Fibroblast of skin of scalp (primary cell): ENCODE measurements at places on chromosomes 4 and X.
A peak's percentile ranks its signal among the peaks of the same experiment; 100 is the strongest.

- peak; percentile 35 for DNase-seq
These were observed 36.8 kb downstream of the SRPX2 start for GRCh38 chrX:100680756-100681155.

DNA sequence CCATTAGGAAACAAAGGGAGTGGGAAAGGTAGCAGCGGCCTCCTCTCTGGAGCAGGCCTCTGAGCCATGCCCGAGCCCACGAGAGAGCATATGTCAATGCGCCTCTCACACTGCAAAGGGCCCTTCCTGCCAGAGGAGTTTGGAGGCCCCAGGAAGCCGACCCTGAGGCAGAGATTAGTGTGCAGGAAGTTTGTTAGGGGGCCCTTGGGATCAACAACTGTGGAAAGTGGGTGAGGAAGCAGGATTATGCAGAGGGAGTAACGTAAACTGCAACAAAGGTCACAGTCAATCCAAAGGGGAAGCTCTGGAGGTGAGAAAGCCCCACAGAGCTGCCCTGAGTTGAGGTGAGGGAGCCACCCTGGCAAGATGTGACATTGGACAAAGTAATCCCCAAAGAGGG lies 17.4 kb downstream of the RTL5 start:
- DNase-seq = no peak

- DNase-seq = peak; percentile 82
These were observed 421.9 kb upstream of the DIPK2B start for GRCh38 chrX:45622538-45622937.

DNA sequence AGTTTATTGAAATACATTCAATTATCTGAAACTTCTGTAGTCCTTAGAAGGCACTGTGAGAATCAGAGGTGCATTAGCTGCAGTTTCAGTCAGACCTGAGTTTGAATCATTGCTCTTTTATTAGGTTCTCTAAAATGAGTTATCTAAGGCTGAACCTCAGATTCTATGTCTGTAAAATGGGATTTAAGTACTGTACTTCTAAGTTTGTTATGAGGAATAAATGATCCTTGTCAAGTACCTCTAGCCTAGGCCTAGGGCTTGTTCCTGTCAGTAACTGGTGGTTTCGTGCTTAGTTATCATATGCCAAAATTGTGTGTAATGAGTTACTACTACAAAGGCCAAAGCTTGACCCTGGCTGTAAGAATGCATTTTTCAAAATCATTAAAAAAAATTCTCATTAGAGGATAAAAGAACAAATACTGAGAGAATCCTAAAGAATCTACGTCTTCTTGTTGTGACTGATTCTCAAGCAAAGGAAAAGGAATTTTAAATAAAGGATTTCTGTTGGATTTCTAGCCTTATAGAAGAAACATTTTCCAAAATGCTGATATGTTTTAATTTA lies 65.8 kb downstream of the SLIT2 start:
- DNase-seq = no peak

DNA sequence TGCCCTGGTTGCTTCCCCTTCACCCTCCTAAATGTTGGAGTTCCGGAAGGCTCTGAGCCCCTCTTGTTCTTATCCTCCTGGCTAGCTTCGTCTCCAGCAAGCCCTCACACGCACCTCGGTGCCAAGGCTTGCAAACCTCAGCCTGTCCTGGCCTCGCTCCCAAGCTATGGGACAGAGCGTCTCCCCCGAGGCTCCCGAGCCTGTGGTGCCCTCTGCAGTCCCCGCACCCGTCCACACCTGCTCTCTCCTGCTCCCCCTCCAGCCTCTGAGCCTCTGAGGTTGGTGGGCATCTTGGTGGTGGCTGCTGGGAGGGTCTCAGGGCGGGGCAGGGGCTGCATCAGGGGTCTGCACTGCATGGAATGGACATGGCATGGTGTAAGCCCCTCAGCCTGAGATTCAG lies 63.2 kb downstream of the TRMT44 start:
- no peak for DNase-seq

DNA sequence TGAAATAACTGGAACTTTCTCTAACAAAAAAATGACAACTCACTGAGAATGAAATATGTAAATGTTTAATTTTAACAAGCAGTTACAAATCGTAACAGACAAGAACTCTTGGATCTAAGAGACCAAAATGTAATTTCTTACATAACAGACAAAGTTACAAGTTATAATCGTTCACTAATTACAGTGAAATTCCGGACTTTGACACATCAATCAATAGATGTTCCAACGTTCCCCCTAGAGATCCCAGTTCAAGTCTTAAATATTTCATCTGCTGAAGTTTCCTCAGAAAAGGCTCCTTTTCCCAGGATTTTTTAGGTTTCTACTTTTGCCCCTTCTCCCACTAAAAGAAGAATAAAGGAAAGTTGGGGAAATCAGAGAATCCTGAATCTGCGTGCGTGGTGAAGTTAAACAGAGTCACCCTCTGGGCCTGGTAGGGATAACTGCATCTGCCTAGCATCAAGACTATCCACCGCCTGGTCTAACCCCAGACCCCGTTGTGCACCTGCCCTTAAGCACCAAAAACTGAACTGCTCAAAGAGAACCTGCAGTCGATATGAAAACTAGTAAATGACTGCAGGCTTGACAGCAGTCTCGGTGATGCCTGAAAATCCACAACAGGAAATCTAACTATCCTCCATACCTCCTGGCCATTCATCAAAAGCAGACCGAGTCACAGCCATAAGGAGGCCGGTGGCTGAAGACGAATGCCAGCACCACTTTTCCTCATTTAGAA lies 2.3 kb downstream of the IRF2 start:
- DNase-seq = no peak

- no peak for DNase-seq
These were observed 1.1 kb upstream of the RASSF6 start for GRCh38 chr4:73621357-73621756.

- no peak for DNase-seq
These were observed 565.6 kb upstream of the TENM3 start for GRCh38 chr4:181677621-181678020.

DNA sequence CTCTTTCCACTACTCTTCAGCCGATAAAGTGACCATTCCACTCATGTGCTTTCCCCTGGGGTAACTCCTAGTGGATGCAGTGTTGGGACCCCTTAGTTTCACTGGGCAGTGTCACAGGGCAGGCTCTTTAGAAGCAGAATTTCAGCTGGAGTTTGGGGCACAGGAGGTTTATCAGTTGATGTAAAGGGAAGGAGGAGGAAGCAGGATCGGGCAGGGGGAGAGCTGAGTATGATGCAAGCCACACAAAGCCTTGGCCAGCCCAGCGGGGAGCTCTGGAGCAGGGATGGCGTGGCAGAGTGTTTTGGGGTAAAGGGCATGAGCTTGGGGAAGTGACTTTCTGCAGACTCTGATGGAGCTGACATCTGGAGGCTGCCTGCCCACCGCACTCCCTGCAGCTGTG lies 19.3 kb downstream of the WDR13 start:
- DNase-seq = peak; percentile 52

DNA sequence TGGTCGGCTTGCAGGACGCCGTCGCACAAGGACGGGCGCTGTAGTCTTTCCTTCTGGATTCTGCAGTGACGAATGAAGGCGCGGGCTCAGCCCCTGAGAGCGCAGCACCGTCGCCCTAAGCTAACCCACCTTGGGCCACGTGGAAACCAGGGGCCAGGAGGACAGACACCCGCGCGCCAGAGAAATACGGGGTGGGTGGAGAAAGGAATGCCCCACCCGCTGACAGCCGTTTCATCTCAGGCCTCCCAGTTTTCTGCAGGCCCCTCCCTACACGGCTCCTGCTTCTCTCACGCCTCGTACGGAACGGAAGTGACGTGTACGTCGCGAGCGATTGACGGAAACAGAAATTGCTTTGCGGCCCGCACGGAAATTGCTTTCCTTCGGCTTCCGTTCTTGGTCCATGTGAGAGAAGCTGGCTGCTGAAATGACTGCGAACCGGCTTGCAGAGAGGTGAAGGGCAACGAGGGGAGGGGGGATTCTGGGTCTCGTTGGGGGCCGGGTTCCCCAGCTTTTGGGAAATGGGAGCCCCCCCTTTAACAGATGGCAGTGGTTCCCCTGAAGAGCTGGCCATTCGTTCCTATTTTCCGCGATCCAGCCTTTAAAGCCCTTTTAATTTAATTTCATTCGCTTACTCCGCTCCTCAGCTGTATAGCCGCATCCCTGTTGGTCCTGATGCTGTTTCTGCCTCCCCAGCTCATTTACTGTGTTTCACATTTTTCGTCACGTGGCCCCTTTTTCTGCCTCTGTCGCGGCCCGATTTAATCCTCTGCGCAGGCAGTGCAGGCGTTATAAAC lies at the start of gene UTP14A:
UTP14A (plus strand) TSS at position 378 of the 794 bp plus-strand sequence; CDS start at position 425, 47 bp downstream.
- DNase-seq = peak; percentile 92
